ENCODE measurements at places on chromosomes 3 and 15.

DNA sequence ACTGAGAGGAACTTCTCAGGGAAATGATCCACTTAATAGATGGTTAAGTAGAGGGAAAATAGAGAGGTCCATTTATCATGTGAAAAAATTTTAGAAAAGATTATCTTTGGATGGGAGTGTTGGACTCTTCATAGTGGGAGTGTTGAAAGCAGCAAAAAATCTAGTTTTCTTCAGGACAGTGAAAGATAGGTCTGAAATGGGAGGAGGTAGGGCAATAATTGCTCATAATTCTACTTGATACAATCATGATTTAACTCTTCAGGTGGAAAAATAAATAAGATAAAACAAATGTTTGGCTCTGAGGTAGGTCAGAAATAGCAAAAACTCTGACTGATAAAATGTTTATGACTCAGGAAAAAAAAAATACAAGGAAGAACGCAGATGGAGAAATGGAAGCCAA is 144.1 kb upstream of the DPH6 start:
- DNase-seq: no peak

GRCh38 chr15:40743485-40743901 is 11.6 kb downstream of the RMDN3 start:
- DNase-seq: no peak

DNA sequence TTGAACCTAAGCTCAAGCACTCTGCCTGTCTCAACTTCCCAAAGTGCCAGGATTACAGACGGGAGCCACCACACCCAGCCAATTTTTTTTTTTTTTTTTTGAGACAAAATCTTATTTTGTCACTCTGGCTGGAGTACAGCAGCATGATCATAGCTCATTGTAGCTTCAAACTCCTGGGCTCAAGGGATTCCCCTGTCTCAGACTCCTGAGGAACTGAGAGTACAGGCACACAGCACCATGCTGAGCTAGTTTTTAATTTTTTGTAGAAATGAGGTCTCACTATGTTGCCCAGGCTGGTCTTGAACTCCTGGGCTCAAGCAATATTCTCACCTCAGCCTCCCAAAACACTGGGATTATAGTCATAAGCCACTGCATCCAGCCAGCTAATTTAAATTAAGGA is 36.8 kb upstream of the SUCLG2 start:
- no peak for DNase-seq

- no peak for DNase-seq
Measured at GRCh38 chr15:29302871-29303270, 33.2 kb upstream of the NSMCE3 start.

DNA sequence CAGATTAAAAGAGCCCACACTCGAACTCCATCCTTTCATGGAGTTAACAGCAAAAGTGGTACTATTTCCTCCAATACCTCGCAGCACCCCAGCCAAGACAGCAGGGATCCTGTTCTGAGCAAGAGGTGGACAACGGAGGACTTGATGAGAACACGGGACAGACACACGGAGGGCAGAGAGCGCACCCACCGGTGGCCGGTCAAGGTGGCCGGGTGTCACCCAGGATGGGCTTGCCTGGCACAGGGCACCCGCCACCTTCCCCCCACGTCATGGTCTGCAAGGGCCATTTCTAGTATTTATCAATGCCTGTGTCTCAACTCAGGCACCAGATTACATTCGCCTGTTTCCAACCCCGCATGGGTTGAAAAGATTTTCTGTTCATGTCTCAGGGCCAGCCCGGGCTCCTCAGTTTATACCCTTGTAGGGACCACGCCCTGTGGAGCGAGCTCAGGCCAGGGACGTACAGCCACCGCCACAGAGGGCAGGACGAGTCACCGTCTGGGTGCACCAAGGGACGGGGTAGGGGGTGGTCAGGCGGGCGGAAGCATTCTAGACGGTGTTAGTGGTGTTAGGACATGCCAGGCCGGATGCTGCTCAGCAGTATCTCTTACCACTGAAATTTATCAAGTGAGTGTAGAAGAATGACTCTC is 64.2 kb downstream of the CYFIP1 start:
- no peak for DNase-seq

DNA sequence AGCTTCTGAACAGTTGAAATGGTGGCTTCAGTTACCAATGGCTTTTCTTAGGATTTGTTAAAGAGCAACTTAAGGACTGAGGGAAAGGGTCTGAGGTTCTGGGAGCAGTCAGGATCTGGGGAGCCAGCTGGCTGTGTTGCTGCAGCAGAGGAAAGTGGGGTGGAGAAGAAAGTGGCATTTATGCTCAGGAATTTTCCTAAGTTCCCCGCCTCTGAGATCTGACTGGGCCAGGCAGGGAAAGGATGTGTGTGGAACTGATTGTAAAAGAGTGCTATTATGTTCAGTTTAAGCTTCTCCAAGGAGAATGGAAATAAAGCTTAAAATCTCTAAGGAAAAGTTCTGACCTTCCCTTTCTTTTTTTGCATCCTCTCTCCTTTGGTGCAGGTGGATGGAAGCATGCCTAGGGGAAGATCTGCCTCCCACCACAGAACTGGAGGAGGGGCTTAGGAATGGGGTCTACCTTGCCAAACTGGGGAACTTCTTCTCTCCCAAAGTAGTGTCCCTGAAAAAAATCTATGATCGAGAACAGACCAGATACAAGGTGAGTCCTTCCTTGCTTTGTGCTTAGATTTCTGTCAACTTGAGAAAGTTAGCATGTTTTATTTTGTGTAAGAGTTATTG is 37.8 kb downstream of the IQGAP1 start:
- no peak for DNase-seq
